Activated naive CD4-positive, alpha-beta T cell treated with Interleukin-2 at 50 U/mL for 16 hours (primary cell): ENCODE measurements at places on chromosomes 3 and 15.

- no peak for DNase-seq
Measured at GRCh38 chr15:63339006-63339766, 42.5 kb downstream of the CA12 start.

GRCh38 chr3:113253702-113254101, 42.3 kb downstream of the BOC start:
- DNase-seq: no peak

GRCh38 chr3:71046791-71047190, 536.7 kb downstream of the FOXP1 start:
- DNase-seq: no peak

DNA sequence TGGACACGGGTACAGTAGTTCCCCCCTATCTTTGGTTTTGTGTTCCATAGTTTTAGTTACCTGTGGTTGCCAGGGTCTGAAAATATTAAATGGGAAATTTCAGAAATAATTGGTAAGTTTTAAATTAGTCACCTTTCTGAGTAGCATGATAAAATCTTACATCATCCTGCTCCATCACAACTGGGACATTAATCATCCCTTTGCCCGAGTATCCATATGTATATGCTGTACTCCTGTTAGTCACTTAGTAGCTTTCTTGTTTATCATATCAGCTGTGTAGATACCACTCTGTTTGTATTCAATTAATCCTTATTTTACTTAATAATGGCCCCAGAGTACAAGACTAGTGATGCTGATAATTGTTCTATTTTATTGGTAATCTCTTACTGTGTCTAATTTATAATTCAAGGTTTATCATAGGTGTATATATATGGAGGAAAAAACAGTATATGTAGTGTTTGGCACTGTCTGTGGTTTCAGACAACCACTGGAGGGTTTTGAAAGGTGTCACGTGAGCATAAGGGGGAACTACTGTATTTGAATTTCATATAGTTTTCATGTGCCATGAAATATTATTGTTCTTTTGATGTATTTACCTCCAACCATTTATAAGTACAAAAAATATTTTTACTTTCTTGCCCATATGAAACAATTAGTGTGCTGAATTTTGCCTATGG, 41.4 kb downstream of the CTDSPL2 start:
- no peak for DNase-seq

DNA sequence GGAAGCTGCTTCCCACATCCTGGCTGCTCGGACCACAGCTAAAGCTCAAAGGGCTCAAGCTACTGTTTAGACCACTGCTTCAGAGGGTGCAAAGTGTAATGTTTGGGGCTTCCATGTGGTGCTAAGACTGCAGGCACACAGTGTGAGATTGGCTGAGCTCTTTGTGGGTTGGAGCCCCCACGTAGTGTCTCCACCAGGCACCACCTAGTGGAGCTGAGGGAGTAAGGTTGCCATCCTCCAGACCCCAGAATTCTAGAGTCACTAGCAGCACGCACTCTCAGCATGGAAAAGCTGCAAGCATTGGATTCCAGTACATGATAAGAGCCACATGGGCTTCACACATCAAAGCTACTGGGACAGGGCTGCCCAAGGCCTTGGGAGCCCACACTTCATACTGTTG, 9.3 kb downstream of the MKRN3 start:
- no peak for DNase-seq

DNA sequence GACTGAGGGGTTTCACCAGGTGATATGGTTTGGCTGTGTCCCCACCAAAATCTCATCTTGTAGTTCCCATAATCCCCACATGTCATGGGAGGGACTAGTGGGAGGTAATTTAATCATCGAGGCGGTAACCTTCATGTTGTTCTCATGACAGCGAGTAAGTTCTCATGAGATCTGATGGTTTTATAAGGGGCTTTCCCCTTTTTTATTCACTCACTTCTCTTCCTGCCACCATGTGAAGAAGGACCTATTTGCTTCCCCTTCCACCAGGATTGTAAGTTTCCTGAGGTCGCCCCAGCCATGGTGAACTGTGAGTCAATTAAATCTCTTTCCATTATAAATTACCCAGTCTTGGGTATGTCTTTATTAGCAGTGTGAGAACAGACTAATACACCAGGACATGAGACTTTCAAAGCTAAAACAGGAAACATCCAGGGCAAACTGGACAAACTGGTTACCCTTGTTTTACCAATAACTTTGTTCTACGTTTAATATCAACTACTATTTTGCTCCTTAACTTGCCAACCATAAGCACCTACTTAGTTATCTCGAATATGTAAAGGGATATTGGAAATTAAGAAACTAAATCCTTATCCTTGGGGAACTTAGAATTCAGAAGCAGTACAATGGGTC, 98.2 kb downstream of the MYH15 start:
- no peak for DNase-seq

DNA sequence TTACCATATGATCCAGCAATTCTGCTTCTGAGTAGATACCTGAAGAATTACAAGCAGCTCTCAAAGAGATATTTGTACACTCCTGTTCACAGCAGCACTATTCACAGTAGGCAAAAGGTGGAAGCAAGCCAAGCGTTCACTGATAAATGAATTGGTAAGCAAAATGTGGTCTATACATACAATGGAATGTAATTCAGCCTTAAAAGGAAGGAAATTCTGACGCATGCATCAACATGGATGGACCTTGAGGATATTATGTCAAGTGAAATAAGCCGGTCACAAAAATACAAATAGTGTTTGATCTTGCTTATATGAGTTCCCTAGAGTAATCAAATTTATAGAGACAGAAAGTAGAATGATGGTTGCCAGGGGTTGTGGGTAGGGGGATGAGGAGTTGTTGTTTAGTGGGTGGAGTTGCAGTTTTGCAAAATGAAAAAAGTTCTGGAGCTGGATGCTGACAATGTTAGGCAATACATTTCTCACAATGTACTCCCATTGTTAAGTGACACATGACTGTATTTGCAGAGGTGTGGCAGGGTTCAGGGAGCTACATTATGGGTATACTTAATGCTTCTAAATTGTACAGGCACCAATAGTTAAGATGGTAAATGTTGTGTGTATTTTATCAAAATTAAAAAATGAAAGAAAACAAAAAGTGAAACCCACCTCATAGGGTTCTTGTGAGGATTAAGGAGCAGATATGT, 26.7 kb downstream of the SLC6A1 start:
- DNase-seq: no peak

DNA sequence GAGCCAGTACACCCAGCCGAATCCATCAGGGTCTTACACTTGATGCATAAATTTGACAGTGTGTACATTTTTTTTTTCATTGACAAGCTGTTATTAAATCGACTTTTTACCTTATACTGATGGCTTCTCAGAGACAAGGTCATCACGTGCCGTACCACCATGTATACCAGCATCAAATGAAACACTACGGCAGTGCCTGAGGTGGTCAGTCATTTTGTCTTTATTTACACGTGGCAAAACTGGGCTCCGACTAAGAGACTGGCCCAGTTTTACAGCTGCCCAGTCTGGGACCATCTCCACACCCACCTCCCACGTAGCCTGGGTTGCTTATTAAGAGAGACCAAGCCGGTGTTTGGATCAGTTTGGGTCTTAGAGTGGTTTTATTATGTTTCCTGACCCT, 57.4 kb downstream of the TMEM266 start:
- no peak for DNase-seq

DNA sequence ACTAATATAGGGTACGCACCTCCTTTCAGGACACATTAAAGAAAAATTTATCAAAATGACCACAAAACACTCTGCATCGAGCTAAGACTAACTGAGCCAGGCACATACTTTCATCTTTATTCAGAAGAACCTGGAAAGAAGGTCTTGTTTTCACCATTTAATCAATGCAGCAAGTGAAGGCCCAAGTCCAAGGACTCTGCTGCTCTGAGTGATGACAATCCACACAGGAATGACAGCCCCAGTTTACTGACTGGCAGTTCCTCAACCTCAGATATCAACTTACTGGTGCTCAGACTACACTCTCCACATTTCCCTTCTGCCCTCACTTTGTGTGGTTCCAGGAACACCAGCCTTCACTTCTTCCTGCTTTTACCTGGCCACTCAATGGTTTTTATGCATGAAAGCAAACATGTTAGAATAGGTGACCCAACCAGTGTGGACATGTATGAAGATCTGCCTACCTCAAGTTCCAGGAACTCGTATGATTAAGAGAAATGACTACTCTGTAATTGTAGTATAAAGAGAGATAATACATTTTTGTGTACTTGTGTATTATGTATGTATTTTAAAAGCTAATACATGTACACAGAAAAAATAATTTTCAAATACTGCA, 29.1 kb upstream of the RASA2 start:
- no peak for DNase-seq

DNA sequence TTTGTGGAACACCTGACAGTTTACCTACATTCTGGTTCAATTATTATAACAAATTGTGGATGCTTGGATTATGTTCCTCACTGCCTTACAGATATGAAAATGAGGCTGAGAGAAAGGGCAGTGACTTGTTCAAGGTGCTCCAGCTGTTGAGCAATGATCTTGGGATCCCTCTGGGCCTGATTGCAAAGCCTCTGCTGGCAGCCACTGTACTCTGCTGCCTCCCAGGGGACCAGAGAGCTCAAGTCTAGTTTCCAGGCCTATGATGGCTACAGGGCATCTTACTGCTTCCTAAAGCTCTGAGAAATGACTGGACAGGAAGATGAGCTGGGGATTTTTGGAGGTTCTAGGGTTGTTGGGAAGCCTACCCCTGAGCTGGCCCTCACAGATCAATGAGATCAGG, 2.3 kb upstream of the SHC4 start:
- DNase-seq: no peak

DNA sequence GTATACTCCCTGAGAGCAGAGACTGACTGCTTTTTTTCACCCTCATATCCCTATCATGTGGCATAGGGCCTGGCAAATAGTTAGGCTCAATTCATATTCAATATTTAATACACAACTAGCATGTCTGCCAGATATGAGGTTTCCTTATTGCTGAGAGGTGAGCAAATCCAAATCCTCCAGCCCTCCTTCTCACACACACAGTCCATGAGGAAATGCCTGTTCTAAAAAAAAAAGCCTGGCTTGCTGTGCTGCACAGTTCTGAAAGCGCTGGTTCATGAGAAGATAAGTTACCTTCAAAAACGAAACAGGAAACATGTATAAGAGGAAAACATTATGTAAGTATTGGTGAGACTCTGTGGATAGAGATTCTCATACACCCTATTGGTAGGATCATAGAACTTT, 15.5 kb upstream of the ACAP2 start:
- no peak for DNase-seq

- DNase-seq: no peak
Measured at GRCh38 chr3:176714034-176714433, 483.2 kb downstream of the TBL1XR1 start.
